ENCODE measurements at places on chromosomes 7 and 10.
A peak's percentile ranks its signal among the peaks of the same experiment; 100 is the strongest.

DNA sequence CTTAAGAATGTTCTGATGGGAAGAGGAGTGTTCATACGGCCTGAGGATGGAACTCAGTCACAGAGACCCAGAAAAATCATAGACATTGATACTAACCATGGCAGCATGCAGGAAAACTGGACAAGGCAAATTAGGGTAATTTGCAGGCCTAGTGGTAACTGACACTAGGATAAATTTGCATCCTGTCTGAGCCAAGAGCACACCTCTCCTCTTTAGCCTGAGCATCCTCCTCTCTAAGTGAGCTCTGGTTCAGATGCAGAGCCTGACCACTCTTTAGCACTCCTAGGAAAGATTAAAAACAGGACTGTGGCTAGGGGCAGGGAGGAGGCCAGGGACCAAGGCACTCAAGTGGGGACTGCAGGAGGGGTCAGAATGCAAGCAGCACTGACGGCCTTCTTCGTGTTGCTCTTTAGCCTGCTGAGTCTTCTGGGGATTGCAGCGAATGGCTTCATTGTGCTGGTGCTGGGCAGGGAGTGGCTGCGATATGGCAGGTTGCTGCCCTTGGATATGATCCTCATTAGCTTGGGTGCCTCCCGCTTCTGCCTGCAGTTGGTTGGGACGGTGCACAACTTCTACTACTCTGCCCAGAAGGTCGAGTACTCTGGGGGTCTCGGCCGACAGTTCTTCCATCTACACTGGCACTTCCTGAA, at the start of gene TAS2R41:
Gene TAS2R41, plus strand, starts transcription at position 373 of the 650 bp plus-strand sequence. Its CDS starts 0 bp downstream, at position 373.
- DNase-seq: no peak

GRCh38 chr7:19585761-19586160, 123.1 kb downstream of the POLR1F start:
- no peak for DNase-seq

- DNase-seq: peak; percentile 25
Measured at GRCh38 chr10:88131511-88132139, 268.2 kb downstream of the PTEN start.

- no peak for DNase-seq
Measured at GRCh38 chr7:130201796-130202195, 3.4 kb downstream of the TMEM209 start.

DNA sequence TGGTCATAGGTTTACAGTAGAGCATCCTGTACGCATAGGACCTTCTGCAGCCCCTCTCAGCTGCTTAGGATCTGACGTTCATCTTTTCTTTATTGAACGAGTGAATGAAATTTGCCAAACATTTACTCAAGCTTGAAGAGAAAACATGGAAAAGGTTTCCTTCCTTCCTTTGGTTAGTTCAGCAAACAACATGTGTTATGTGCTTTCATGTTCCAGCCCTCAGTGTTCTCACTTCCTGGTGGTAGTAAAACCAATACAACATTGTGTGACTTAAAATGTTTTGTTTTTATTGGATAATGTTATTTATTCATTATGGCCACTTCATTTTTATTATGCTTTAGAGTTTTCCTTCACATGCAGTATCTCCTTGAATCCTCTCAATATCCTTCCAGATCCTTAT, 1.4 kb upstream of the CDCA7L start:
- no peak for DNase-seq

- no peak for DNase-seq
Measured at GRCh38 chr7:40761762-40762560, 627.2 kb downstream of the SUGCT start.

DNA sequence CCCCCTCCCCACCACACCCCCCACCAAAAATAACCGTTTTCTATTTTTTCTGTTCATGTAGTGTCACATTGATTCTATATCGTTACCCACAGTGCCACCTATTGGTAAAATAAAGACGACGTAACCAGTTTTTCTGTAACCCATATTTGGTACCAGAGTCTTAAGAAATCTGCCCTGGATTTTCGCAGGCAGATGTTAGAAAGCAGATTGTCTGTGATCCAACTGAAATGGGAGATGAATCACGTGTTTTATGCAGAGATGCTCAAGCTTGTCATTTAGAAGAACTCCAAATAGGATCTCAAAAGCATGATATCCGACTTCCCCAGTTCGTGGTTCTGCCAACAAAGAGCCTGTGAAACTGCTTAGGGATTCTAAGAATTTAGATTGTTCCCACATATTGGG, 261.1 kb upstream of the CSTF2T start:
- peak; percentile 10 for DNase-seq

GRCh38 chr7:84669177-84669732, 474.7 kb upstream of the SEMA3A start:
- no peak for DNase-seq

GRCh38 chr7:96996958-96997511, 8.3 kb upstream of the DLX6 start:
- DNase-seq: no peak

DNA sequence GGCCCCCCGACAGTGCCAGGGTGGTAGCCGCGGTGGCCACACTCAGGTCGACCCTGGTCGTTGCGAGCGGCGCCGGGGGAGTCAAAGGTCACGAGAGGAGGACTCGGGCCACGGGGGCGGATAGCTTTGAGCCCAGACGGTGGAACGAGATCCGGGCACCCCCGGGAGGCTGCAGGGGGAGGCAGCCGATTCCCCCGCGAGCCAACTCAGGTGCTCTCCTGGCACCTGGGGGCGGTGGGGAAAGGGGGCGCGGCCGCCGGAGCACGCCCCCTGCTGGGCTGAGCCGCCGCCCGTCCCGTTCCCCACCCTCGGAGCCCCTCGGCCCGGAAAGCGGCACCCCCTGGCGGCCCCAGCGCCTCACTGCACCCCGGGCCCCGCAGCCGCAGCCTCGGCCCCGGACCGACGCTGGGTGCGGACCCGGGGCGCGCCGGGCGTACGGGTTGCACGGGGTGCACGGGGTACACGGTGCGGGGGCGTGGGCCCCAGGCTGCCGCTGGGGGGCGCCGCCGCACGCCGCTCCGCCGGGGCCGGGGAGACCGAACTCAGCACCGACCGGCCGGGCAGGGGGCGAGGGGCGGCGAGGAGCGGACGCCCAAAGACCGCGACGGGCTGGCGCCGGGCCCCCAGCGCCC, 521 bp upstream of the NYAP1 start:
- peak; percentile 51 for DNase-seq

GRCh38 chr7:11753433-11753832, 78.6 kb downstream of the THSD7A start:
- DNase-seq: no peak
